Stimulated activated CD8-positive, alpha-beta memory T cell treated with anti-CD3 and anti-CD28 coated beads, Interleukin-4, amount 100 ng/mL, for 4 hours (primary cell): ENCODE measurements at places on chromosomes 11 and 22.

DNA sequence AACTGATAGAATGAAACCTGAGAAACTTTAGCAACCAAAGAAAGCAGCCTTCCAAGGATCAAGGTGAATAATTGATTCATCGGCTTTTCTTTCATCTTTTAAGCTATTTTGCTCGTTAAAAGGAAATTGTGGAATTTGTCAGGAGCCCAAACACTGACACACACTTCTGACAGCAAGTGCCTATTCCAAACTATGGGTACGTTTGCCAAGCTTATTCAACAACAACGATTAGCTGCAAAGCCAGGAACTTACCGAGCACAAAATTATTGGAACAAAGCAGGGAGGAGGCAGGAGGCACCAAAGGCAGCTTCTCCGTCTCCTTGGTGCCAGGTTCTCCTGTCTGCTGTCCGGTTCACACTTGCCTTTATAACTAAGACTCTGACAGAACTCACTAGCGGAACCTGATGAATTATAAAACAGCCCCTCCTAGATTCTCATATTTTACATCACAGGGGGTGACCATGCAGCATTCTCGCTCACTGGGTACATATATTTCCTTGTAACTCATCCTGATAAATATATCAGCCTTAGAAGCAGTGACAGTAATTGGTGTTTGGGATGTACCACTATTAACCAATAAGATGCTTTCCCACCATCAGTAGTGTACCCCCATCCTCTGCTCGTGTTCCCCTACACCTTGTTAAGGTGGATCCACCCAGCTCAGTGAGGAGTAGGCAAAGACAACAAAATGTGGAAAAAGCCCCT, 395.9 kb upstream of the CCDC90B start:
- DNase-seq = no peak

DNA sequence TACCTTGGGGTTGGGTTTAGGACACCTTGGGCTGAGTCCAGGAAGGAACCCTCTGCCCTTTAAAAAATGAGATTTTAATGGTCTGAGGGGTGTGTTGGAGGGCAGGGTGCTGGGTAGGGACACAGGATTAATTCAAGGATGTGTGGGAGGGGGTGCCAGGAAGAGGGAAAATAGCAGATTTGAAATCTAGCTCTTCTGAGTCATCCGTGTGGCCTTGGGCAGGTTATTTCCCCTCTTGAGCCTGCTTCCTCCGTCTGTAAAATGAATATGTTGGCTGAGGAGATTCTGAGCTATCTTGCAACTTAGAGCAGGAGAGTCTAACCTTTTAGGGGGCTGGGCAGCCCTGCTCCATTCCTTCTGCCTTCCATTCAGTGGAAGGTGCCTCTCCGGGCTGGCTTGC, 3.0 kb downstream of the TSPAN18 start:
- DNase-seq = no peak

- DNase-seq = no peak
Measured at GRCh38 chr11:67307545-67308001, 4.2 kb downstream of the SSH3 start.

DNA sequence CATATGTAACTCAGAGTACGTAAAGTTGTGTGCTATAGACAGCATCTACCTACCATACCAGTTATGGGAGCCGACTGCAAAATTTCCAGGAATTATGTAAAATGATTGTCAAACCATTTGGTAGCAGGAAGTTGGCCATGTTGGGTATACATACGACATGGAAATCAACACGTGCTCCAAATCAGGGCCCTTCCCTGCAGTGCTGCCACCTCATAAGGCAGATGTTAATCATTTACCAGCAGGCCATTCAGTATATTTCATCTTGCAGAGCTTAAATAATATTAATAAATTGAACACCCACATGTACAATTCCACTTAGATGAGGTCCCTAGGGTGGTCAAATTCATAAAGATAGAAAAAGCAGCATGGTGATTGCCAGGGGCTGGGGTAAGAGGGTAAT, 9.8 kb downstream of the MS4A18 start:
- no peak for DNase-seq

DNA sequence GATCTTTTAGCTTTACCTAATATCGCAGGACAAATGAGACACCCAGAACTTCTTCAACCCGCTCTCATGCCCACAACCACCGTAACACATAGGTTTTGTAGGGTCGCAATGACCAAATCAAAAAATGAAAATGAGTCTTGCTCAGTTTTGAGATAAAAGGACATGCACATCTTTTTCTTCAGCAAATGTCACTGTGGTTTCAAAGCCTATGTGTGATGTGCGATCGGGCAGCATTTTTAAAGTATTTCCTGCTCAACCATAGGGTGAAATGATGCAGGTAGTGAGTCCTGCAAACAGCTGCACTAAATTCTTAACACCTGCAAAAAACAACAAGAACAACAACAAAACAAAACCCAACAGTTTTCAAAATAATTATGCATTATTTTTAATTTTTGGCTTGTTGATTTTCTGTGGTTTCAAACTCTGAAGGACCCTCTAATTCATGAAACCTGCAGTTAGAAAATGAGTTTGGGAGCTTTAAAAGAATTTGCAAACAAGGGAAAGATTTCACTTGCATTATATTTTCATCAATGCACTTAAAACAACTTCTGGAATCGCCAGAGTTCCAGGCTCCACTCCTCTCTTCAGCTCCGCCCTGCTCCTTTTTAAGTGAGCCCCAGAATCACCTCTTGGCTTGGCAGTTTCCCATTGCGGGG, 79.4 kb downstream of the PRR5L start:
- DNase-seq = no peak

DNA sequence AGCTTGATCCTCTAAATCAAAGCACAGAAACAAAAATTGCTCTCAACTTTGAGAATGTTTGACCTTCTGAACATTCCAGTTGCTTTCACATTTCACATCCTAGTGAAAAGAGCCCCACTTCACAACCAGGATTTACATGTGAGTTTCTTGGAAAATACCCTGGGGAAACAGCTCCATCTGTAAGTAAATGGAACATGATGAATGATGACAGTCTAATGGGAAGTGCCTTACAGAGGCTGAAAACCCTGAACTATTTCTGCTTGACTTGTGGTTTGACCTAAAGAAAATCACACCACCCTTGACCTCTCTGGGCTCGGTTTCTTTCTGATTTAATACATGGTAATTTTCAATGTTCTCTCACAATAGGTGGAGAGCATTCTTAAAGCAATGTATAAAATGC, 499.4 kb upstream of the API5 start:
- DNase-seq = no peak

DNA sequence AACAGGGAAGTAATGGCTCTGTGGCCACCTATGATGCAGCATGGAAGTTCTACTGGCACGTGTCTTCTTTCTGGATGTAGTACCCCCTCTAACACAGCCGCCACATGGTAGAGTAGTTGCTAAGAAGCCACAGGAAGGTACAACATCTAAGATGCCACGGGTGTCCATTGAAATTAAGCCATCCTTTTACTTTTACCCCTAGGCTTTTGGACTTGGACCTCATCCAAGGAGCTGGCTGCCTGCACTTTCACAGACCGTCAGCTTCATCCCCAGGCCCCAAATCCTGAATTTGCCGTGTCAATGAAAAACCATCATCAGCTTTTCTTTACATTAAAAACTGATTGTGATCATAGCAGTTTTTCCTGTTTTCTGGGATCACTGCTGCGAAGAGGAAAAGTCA, 102.4 kb downstream of the RPL27A start:
- DNase-seq = no peak

DNA sequence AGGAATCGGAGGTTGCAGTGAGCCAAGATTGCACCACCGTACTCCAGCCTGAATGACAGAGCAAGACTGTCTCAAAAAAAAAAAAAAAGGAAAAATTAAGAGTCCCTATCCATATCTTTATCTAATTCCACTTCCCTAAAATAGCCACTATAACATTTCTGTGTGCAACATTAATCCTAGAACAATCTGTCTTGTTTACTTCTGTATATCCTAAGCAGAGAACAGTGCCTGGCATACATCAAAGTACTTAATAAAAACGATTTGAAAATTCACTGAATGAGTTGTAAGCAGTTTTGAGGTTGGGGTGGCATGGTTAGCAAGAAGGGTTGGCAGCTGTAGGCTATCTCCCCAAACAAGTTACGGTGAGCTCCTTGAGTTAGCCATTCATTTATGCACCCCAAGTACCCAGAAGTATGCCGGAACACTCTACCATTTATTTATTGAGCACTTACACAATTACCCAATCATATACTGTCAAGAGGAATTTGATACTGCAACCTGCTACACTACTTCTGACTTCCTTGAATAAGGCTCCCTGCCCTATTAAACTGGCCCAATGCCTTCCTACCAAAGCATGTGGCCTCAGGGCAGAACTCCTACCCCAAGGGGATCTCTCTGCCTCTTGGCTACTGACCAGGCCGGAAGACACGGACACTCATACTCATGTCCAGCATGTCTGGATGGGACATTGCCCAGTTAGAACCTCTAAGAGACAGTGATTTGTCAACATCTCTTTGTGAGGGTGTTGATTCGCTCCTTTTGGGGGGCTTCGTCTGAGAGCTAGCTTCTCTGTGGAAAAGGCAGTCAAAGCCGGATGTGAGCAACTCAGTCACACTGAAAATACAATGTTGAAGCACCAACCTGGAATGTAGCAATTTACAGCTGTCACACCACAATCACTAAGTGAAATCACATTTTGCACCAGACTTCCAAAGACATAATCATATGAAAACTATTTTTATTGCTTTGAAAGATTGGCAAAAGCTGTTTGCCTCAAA, 16.3 kb upstream of the TMEM41B start:
- DNase-seq = no peak

- DNase-seq = no peak
Measured at GRCh38 chr11:3119141-3119821, 45.8 kb downstream of the OSBPL5 start.

DNA sequence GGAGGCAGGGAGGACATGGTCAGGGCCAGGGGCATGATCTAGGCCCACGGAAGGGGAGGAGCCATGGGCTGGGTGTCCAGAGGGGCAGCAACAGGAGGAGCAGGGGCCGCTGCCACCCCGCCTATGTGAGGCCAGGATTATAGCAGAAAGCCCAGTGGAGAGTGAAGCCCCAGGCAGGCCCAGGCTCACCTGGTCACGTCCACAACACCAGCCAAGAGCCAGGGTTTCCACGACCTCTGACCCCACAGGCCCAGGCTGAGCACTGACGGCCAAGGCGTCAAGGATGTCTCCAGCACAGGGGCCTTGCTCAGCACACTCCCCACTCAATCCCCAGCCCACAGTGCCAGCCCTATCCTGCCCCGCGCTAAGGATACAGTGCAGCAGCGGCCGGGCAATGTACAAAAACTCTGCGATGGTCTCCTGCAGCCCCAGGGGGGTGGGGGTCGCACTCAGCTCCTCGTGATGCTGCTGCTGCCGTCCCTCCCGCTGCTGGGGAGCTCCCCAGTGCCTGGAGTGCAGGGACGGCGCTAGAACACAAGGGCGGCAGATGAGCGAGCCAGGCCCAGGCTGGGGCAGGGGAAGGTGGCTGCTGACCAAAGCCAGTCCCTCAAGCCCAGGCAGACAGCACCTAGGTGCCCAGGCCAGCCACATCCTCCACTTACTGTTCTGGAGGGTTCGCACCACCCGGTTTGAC, 3.6 kb downstream of the PEX16 start:
- no peak for DNase-seq

- no peak for DNase-seq
Measured at GRCh38 chr11:85709941-85710702, 24.1 kb upstream of the CCDC89 start.

DNA sequence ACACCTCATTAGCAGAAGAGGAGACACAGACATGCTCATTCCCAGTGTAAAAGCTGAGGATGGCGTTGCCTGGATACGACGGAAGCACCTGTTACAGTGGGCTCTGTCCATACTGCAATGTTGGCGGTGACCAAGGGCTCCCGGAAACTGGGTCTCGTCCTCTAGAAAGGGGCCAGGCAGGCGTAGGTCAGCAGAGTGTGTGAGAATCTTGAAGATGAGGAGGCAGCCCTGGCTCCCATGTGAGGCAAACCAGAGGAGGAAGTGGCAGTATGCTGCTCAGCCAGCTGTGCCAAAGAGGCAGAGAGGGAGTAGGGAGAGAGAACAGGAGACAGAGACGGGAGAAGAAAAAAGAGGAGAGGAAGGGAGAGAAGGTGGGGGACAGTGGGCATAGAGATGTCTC, 10.3 kb downstream of the LTO1 start:
- DNase-seq = no peak

DNA sequence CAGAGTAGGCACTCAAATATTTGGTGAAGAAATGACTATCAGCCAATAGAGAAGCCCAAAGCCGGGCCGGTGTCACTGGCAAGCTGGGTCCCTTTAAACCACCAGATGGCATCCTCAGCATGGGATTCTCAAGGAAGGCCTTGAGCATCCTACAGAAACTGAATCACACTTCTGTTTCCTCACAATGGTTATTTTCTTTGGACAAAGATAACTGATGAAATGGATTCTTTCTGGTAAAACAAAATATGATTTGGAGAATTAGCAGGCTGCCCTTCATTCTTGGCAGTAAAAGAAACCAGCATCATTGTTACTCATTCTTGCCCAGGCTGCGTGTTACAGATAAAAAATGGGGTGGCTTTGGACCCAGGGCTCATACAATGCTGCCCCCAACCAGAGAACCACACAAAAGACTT, 30.3 kb upstream of the ASPHD2 start:
- DNase-seq = peak; percentile 19

DNA sequence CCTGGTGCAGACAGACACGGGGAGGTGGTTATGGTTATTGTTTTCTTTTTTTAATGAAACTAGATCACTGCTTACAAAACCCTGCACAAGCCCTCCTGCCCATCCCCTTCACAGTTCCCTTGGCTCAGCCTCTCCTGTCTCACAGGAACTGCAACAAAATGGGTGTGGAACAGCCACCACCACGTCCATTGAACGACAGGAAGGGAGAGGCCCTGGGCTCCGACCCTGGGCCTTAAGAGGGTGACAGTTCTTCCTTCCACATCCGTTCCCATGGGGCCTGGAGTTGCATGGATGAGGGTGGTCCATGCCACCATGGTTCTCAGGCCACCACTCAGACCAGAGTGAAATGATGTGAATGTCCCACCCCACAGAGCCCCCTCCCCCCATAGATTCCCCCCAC, 15.7 kb downstream of the PRPF19 start:
- no peak for DNase-seq

DNA sequence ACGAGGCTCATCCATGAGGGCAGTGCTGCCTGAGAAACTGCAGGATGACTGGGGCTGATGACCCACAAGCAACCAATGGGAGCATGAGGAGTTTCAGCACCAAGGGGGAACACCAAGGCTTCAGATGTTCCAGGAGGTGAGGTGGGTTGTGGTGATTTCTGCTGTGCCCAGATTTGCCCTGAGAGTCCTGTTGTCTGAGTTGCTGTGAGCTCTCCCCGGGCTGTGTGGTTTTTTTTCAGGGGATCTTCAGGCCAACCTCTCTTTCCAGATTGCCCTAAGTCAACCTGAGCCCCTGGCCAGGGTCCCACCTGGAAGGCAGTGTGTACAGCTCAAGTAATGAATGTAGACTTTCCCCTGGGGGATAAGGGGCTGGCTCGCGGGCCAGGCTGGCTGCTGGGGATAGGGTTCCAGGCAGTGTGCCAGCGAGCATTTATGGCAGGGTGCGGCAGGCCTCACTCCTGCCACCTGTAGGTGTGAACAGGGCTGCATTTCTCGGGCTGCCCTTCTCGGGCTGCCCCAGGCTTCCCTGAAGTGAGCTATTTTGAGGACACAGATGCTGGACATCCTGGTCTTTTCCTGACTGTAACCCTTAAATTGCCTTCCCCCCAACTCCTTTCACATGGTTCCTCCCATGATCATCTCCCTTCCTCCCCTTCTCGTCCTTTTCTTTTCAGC, 9.8 kb downstream of the SLC22A6 start:
- no peak for DNase-seq
